ENCODE measurements at places on chromosomes 6 and 20.

- no peak for DNase-seq
These were observed 56.7 kb downstream of the APCDD1L start for GRCh38 chr20:58458342-58459057.

GRCh38 chr6:52285177-52286068, 881 bp upstream of the MCM3 start:
- DNase-seq: no peak

DNA sequence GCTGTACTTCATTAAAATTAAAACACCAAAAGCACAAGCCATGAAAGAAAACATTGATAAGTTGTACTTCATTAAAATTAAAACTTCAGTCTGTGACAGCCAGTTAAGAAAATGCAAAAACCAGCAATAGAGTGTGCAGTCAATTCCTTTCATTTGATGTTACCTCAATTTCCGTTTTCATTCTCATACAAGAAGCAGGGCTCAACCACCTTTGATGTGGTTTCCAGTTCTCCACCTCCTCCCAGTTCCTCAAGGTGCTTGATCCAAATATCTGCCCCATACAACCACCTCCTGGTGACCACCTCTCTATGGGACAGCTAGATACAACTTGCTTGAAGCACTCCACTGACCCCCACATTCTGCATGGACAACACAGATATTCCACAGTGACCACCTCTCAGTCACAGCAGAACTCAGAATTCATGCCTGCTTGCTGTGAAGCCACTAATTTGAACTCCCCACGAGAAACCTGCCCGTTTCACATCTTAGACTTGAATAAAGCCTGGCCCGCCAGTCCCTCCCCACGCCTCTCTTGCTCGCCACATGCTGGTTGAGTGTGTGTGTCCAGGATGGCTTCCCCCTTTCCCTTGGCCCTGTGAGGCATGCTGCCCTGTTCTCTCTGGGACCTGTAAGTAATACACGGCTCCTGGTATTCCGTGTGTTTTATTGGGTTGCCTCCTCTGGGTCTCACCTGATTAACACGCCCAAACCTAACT, 66.1 kb downstream of the FAM50B start:
- no peak for DNase-seq

DNA sequence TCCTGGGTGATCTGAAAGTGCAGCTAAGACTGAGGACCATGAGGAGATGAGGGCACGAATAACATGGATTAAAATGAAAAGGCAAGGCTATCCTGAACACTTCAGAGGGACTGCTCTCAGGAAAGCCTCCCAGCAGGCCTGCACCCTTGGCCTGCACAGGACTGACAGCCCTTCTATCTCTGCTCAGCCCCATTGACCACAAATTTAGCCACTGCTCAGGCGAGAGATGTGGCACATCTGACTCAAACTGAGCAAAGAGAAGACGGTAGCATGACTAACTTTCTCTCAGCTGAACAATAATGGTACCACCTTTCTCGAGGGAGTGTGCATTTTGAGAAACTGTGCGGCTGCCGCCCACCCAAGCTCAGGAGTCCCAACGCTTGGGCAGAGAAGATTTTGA, 257.5 kb downstream of the ADGB start:
- DNase-seq: no peak

DNA sequence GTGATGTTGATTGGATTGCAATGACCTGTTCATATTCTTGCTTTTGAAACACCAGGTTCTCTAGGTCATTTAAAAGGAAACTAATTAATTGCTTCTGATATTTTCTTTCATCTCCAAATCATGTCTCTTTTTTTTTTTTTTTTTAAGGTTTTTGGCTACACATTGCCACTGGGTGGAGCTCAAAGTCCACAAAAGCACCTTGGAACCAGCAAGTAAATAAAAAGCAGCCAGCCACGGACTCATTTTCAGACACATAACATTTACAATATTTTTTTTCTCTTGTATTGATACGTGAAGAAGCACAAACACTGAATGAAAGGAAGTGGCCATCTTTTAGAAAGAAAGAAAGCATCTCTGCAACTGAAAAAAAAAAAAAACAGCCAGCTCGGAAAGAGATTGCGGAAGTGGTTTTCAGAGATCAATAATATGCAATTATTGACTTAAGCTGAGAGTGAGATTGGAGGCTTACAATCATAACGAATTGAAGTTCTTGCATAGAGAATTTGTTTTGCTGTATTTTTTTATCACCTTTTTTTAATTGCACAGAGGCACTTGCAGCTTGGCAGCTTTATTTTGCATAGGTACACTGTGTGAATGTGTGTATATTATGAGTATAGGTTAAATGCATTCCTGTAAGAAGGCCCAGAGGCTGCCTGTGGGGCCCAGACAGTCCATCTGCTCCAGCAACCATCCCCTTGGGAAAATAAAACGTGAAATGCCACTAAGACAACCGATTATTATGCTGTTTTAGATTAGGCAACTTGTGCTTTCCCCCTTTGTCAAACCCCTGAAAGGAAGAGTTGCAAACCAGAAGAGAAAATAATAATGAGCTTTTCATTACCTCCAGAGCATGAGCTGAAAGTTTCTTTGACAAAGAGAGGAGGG, 28.2 kb downstream of the CGA start:
- no peak for DNase-seq

DNA sequence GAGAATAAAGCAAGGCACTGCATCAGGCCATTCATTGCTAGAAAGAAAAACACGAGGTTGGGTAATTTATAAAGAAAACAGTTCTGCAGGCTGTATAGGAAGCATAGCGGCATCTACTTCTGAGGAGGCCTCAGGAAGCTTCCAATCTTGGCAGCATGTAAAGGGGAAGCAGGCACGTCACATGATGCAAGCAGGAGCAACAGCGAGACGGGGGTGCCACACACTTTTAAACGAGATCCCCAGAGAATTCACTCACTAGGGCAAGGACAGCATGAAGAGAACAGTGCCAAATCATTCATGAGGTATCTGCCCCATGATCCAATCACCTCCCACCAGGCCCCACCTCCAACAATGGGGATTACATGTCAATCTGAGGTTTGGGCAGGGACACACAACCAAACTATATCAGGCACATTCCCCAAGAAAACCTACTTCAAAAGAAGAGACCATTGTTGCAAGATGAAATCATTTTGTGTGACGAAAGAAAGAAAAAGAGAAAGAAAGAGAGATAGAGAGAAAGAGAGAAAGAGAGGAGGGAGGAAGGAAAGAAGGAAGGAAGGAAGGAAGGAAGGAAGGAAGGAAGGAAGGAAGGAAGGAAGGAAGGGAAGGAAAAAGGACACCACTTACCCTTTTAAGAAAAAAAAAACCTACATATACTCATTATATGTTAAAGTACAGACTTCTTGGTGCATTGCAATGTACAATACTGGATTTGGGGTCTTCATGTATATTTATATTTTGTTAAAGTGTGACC, 95.9 kb upstream of the PLEKHG1 start:
- no peak for DNase-seq

DNA sequence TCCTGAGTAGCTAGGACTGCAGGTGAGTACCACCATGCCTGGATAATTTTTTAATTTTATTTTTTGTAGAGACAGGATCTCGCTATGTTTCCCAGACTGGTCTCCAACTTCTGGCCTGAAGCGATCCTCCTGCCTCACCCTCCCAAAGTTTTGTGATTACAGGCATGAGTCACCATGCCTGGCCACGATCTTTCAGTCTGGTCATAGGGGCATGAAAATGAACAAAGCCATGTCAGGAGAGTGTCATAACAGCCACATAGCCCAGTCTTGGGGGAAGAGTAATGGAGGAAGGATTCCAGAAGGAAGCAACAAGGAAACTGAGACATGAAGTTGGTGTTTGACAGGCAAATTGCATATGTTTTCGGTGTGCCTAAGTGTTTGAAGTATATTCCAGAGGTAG, 17.0 kb upstream of the SNX3 start:
- no peak for DNase-seq

- DNase-seq: no peak
These were observed 70.1 kb downstream of the ZNF292 start for GRCh38 chr6:87225511-87225910.

- DNase-seq: no peak
These were observed 21.6 kb downstream of the MOCS3 start for GRCh38 chr20:50980071-50980681.

GRCh38 chr20:48875914-48876240, 45.6 kb upstream of the ARFGEF2 start:
- no peak for DNase-seq

DNA sequence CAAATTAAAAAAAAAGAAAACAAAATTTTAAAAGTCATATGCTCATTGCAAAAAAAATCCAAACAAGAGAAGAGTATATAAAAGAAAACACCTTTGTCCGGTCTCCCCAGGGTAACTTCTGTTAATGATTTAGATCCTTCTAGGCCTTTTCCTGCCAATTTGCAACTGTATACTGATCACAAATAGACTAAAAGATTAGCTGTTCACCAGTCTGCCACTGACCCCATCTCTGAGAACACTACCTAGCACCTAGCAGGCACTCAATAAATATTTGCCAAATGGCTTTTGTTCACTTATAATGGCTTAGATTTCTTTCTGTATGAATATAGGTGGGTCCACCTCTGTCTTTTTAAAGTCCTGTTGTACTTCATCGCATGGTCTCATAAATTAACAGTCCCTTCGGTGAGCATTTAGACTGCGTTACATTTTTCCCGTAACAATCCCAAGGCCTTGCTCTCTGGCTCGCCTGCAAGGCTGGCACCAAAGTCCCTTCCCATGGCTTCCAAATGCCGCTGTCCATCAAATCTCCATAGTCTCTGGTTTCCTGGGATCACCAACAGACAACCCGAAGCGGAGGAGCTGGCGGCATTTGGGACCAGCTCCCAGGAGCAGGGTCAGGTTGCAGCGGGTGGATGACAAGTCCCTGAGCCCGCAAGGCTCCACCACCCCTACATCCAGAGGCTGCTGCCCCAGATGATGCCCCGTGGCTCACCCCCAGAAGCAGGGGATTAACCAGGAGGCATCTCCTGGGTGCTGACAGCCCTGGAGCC, 11.8 kb downstream of the JPH2 start:
- no peak for DNase-seq

DNA sequence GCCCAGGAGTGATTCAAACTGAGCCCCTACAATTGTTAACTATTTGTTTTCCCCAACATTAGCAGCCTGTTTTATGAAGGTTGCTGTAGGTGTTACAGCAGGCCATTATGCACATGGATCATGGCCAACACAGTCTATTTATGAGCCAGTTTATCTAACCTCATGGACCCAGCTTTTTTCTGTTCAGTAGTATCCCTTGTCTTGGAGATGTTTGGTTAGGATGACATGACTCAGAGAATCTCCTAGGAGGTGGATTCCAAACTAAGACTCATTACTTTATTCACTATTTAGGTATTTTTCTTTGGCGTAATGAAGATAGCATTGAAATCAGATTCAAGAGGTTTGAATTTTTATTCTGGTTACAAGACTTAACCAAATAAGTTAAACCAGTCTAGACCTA, 62.8 kb upstream of the TFB1M start:
- no peak for DNase-seq

- DNase-seq: no peak
These were observed 868 bp downstream of the MC3R start for GRCh38 chr20:56249244-56249955.

DNA sequence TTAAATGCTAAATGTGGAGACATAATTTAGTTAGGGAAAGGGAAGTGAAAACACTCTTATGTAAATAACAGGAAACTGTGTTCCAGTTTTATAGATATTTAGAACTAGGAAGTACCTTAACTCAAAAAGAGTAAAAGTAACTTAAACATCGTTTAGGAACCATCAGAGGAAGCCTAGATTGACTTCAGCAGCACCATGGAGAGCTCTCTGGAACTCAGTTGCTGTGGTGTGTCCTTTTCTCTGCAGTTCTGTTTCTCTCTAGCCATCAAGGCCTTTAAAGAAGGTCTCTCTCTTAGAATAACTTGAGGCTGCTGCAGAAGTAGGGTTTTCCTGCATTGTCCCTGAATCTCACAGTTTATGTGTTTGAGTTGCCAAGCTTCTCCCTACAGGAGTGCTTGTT, 26.9 kb downstream of the CLVS2 start:
- DNase-seq: no peak

DNA sequence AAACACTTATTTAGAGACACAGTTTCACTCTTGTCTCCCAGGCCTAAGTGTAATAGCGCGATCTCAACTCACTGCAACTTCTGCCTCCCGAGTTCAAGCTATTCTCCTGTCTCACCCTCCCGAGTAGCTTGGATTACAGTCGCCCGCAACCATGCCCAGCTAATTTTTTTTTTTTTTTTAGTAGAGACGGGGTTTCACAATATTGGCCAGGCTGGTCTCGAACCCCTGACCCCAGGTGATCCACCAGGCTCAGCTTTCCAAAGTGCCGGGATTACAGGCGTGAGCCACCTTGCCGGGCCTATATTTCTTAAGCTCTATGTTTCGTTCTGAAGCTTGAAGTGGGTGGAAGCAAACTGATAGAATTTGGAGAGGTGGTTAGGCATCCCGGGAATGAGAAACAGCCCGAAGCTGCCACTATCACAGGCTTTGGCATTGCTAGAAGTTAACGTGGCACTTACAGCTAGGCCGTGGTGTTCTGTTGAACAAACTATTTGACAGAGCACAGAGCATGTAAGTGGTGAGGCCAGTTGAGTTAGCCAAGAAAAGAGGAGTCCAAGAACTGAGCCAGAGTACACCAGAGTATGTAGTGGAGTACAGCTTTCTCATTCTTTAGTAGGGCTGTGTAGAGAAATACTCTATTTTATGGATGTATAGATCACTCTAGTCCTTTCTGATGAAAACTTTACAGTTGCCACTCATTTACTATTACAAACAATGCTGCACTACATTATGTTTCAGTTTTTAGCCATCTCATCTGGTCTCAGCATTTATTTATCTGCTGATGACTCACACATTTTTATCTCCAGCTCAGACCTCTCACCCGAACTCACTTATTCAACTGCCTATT, 62.0 kb upstream of the HFE start:
- no peak for DNase-seq

- DNase-seq: no peak
These were observed 57.9 kb downstream of the GJA10 start for GRCh38 chr6:89952105-89952671.

GRCh38 chr6:106974336-106974998, at the start of gene CD24:
CD24 (minus strand) TSS chr6:106974729; CDS start chr6:106974646, 83 bp downstream.
- peak; percentile 75 for DNase-seq

- DNase-seq: no peak
These were observed 41.3 kb downstream of the KIAA1755 start for GRCh38 chr20:38219006-38219950.

- no peak for DNase-seq
These were observed 811.9 kb downstream of the TENT5A start for GRCh38 chr6:80940571-80940970.

DNA sequence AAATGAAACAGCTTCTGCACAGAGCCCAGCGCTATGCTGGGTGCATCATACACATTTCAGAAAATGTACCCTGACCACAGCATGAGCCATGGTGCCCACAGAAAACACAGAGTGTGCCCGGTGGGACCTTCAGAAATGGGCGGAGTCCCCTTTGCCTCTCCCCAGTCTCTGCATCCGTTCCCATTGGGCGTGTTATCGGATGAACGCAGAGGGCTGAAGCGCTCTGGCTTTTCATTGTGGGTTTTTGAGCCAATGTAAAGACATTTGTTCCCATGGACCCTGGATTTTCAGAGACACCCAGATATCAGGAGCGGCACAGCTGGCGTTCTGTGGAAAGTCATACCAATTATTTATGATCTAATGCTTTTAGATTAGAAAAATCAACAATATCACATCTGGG, 99.8 kb downstream of the DACT2 start:
- DNase-seq: no peak

Measured in left forelimb (tissue), 1 donor.